Femur (tissue), 1 donor: ENCODE measurements at places on chromosomes 2 and 18.
A peak's percentile ranks its signal among the peaks of the same experiment; 100 is the strongest.

GRCh38 chr2:81084101-81084500 is 779.5 kb upstream of the LRRTM1 start:
- no peak for DNase-seq

GRCh38 chr2:175103191-175103590 is 64.8 kb downstream of the ATF2 start:
- DNase-seq: no peak

GRCh38 chr2:38600921-38601455 is 1.7 kb downstream of the HNRNPLL start:
- DNase-seq: no peak

- no peak for DNase-seq
Observed at GRCh38 chr2:10709290-10709939, 12.0 kb upstream of the ATP6V1C2 start.

- DNase-seq: no peak
Observed at GRCh38 chr18:36593001-36593400, 235.8 kb downstream of the TPGS2 start.

DNA sequence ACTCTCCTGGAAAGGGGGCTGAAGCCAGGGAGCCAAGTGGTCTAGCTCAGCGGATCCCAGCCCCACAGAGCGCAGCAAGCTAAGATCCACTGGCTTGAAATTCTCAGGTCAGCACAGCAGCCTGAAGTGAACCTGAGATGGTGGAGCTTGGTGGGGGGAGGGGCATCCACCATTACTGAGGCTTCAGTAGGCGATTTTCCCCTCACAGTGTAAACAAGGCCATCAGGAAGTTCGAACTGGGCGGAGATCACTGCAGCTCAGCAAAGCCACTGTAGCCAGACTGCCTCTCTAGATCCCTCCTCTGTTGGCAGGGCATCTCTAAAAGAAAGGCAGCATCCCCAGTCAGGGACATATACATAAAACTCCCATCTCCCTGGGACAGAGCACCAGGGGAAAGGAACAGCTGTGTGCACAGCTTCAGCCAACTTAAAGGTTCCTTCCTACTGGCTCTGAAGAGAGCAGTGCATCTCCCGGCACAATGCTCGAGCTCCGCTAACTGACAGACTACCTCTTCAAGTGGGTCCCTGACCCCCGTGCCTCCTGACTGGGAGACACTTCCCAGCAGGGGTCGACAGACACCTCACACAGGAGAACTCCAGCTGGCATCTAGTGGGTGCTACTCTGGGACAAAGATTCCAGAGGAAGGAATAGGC is 282.3 kb upstream of the EPC2 start:
- no peak for DNase-seq

DNA sequence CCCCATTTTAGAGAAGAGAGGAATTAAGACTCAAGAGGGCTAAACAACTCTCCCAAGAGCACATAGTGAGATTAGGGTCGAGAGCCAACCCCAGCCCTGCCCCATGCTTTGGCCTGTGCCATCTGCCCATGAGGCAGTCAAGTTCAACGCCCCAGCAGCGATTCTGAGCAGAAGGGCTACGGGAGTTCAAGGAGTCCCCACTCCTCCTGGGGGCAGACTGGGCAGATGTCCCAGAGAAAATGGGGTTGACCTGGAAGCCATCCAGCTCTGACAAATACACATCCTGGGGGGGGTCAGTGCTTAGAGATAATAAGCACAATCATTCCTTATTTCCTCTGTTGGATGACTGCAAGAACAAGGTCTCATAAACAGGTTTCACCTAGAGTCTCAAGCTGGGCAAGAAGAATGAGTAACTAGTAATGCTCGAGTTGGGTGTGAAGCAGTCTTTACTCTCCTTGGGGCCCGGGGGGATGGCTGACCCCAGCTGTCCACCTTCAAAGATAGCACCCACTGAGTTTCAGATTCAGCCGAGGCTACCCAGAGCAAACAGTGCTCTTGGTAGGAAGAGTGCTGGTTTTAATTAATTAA is 716.4 kb downstream of the RNF144A start:
- DNase-seq: no peak

DNA sequence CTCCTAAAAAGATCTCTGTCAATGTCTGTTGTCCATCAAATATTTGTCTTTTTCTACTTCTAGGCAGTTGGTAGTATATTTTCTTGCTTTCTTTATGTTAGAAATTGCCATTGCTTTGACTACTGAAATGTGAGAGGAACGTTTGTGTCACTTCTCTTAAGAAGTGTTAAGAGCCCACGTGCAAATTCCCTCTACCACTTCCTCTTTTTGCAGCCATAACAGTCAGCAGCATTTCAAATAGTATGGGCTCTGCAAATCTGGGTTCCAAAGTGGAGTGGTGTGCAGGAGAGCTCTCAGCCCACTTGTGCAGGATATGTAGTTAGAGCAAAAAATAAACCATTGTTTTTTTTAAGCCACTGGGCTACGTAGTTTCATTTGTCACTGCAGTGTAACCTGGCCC is 314.0 kb downstream of the MEIS1 start:
- DNase-seq: no peak

DNA sequence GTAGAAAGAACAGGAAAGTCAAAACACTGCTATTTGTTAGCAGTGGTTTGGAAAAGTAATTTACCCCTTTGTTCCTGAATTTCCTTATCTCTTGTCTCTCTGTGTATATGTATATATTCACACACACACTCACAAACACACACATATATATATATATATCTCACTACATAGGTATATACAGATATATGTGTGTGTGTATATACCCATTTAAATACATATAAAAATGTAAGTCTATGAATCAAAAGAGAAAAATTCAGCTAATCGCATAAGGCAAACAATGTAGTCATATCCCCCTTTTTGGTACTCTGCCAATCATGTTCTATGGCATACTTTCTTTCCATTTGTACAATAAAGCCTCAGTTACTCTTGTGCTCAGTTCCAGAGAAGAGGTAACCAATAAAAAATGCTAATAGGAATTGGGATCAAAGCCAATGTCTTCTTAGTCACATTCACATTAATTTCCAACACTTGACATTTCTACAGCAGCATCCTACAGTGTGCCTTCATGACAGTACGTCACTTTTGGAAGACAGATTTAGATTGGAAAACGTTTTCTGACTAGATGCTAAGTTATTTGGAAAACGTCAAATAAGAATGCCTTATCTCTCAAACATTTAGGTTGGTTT is 94.6 kb downstream of the MC4R start:
- DNase-seq: no peak

DNA sequence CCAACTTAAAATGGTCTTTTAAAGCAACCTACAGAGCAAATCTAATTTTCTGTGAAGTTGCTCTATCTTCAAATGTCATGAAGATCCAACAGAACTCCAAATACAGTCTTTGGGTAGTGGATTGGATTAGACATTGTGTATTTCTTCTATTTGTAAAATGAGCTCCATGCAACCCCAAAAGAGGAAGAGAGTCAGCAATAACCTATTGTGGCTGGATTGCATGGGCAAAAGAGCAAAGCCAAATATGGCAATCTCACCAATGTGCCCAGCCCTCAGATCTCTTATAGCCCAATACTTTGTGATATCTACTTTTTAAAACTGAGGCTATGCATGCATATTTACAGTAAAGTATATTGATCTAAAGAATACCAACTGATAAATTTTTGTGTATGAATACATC is 146.3 kb downstream of the TXNL1 start:
- DNase-seq: no peak

DNA sequence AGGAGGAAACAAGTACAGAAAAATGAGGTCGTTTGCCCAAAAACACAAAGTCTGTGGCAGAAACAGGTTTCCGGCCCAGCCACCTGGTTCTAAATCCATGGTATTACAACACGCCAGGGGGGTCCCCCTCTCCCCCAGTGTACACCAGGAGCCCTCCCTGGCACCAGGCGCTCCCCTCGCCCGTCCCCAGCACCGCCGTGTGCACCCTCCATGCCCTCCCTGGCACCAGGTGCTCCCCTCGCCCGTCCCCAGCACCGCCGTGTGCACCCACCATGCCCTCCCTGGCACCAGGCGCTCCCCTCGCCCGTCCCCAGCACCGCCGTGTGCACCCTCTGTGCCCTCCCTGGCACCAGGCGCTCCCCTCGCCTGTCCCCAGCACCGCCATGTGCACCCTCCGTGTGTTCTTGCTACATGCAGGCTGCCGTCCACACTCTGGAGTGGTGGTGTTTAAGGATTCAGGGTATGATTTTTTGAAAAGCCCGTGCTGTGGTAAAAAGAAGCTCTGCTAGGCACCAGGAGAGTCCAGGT is 59.8 kb upstream of the NFATC1 start:
- DNase-seq: no peak

DNA sequence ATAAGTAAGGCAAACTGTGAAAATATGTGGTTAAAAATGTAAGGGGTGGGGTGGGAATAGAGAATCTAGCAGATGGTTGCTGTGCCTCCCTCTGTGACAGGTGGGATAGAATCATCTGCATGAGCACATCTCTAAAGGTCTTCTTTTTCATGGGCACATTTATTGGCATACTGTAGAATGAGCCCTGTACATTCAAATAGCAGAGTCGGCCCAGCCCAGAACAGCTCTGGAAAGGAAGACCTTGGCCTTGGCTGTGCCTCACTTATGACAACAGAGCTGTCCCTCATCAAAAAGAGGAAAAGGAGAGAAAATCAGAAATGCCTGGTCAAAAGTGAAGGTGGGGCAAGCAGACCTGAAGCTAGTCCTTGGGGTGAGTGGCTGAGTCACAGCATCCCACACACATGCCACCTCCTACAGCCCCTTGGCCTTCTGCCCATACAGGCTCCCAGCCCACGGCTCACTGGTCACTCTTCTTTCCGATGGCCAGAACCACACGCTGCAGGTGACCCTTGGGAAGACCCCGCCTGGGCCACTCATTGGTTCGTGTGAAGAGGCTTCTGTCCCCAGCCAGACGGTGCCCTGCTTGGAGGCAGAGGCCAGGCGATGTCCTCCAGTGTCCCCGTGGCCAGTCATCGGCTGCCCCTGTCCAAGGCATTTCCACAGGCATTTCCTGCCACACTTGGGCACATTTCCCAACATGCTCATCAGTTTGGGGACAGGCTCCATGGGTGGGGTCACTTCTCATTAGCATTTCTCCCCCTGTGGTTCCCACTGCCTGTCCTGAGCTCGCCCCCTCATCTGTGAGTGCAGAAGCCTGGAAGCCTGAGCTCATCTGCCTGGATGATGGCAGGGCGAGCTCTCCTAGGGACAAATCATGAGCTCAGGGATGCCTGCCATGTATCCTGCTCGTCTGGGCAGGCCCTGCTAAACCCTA is 113.6 kb downstream of the MCFD2 start:
- no peak for DNase-seq

- DNase-seq: no peak
Observed at GRCh38 chr2:201396595-201396994, 39.5 kb upstream of the FLACC1 start.

GRCh38 chr2:164621764-164622105 is 453 bp upstream of the GRB14 start:
- DNase-seq: peak; percentile 25

DNA sequence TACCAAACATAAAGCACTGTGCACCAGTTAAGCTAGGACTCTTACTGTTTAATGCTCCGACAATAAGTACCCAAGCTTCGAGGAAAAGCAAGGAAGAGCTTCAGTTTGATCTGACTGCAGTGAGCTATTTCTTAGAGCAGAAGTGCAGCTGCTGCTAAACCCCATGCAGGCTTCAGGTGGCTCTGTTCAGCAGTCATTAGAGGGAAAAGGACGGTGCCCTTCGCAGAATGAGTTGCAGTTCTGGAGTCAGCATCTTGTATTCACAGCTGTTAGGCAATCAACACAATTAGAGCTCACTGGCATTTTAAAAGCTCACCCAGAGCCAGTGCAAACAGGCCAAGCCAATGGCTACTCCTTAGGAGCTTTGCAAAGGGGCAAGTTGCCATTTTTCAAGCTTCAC is 1.5 kb upstream of the CERKL start:
- no peak for DNase-seq

- no peak for DNase-seq
Observed at GRCh38 chr2:8657423-8658062, 24.3 kb upstream of the ID2 start.

DNA sequence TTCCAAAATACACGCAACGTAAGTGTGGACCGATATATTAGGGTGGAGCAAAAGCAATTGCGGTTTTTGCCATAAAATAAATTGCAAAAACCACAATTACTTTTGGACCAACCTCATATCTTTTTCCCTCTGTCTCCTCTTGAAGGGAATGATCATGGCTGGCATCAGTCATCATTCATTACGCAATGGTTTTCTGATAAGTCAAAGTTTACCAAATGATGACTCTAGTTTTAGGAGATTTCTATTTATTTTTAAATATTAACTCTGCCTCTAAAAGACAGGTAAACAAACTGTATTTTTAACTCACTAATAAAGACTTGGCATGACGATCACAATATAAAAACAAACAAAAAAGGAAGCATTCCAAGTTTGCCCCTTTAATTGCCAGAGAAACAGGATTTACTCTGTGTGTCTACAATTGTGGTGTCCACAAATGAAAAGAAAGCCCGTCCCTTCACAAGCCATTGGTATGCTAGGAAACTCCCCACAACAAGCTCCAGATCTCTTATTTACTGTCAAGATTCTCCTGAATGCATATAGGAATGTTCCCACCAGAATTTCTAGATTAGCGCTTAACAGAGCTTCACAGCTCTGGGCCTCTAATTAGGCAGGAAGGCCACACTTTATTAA is 61.3 kb downstream of the IRS1 start:
- no peak for DNase-seq

DNA sequence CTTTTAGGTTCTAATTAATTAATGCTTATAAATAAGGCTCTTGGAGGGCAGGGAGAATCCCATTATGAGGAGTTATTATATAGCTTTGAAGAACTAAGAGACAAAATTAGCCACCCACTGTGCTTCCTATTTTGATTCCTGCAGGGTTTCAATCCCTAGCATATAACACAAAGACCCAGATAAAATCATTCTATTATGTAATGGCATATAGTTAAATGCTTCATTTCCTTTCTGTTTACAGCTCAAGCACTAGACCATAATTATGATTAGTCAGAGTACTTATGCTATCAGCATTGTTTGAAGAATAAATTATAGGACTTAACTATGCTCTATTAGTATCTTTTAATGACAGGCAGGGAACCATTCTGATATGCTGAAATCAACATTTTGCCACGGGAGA is 9.1 kb downstream of the GPR155 start:
- no peak for DNase-seq

DNA sequence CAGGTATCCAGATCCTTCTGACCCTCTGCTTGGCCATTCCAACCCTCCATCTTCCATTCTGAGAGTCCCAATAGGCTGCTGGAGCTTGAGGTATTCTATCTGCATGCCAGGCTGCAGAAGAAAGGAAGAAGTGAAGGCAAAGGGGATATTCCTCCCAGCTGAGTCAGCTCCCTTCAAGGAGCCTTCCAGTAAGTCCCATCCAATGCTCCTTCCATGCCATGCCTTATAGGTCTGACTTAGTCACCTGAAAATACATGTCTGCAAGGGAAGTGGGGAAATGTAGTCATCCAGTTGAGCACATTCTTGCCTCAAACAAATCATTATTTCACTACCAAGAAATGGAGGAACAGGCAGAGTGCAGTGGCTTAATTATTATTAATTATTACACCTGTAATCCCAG is 464.6 kb downstream of the CNTNAP5 start:
- DNase-seq: no peak

- no peak for DNase-seq
Observed at GRCh38 chr2:240646900-240647502, 21.7 kb downstream of the GPR35 start.

- no peak for DNase-seq
Observed at GRCh38 chr2:5315512-5315911, 376.7 kb upstream of the SOX11 start.
